ENCODE measurements at places on chromosomes 16 and 17. TPM values are rescaled to one million over a fixed set of nuclear protein-coding genes. Genes with fewer than 3 reads are reported as not detected.

DNA sequence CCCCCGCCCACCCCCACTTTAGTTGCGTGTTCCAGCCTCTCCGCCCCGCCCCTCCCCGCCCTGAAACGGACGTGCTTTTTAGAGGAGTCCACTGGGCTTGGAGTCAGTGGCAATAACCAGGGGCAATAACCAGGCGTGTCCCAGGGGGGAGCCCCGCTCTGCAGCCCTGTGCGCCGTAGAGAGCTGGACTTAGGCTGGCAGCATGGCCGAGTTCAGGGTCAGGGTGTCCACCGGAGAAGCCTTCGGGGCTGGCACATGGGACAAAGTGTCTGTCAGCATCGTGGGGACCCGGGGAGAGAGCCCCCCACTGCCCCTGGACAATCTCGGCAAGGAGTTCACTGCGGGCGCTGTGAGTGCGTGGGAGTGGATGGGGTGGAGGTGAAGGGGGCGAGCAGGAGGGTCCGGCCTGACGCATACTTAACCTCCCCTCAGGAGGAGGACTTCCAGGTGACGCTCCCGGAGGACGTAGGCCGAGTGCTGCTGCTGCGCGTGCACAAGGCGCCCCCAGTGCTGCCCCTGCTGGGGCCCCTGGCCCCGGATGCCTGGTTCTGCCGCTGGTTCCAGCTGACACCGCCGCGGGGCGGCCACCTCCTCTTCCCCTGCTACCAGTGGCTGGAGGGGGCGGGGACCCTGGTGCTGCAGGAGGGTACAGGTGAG, at the start of gene ALOX15B:
ALOX15B (plus strand) TSS at position 106 of the 657 bp plus-strand sequence; CDS start at position 203, 97 bp downstream.
- DNase-seq: no peak

Gene KRTAP4-4
- not detected for total RNA-seq

- DNase-seq: no peak
Observed at GRCh38 chr16:88349903-88350900, 32.6 kb upstream of the ZNF469 start.

DNA sequence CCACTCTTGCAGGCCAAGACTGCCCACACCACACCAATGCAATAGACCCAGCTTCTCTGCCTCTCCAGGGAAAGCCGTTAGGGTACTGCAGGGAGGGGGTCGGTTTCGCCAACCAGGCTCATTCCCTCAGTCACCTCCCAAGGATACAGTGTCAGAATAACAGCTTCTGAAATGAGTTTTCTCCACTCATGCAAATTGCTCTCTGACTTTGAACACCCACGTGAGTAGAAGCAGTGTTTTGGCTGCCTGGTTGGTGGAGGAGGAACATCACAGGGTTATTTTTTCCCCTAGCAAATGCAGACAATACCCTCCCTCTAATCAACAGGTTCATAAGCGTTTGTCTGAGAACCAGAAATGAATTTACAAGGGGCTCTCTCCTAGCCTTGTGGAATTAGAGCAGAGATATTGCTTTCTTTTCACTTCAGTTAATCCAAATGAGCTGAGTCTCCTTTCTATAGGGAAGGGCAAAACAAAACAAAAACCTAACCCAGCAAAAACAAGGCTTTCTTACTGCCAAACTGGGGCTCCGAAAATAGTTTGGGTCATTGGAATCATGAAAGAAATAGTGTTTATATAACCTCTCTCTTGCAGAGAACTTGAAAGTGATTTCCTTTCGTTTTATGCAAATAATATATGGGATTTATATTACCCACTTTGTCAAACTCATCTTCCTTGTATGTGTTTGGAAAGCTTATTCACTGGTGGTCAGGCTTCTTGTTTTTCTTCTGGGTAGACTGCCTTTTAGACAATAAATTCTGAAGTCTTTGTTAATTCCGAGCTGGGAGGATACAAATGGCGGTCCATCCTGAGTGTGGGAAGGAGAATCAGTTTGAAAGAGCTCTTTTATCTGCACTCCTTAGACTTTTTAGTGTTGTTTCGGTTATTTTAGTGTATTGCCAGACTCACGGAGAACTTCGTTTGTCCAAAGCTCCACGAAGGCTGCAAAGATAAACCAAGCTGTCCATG, 229.9 kb downstream of the MSI2 start:
- no peak for DNase-seq

- no peak for DNase-seq
Observed at GRCh38 chr17:18059283-18059682, 20.1 kb downstream of the GID4 start.

GRCh38 chr17:38320482-38320881, 23.3 kb downstream of the GPR179 start:
- no peak for DNase-seq

DNA sequence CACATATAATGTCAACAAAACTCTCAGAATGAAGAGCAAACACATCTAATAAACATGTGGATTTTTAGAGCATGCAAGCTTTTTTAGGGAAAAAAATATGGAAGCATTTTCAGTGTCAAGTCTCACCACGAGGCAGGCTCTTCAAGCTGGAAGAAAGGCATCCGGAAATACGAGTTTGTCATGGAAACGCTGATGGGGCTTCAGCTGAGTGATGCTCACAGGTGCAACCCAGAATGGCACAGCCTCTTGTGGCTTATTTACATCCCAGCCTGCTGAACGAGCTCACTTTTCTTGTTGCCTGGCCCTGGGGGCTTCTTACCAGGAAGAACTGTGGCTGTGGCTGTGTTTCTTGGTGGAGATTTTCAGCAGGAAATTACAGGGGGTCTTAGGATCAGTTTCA, 24.1 kb upstream of the DYNLL2 start:
- no peak for DNase-seq

- DNase-seq: no peak
Observed at GRCh38 chr16:88925540-88925887, 51.5 kb downstream of the CBFA2T3 start.

- DNase-seq: no peak
Observed at GRCh38 chr16:88870608-88871348, 4.3 kb upstream of the PABPN1L start.

DNA sequence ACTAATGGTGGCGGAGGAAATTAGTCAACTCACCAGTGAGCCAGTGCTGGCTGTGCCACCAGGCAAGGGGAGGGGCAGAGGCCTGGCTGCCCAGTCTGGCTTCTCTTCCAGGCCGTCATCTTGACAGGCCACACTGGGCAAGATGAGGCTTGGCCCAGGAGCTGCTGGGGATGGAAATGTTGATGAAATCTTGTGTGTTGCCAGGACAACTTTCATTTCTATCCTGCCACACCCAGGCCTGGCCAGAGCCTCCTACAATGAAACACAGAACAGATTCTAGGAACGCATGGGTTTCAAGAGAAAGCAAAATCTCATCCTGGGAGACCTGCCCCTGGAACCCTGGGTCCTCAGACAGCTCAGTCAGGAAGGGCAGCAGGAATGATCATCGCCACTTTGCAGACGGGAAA, 9.3 kb downstream of the HEXIM2 start:
- DNase-seq: peak; percentile 86

Gene DPEP3
- not detected for total RNA-seq

GRCh38 chr17:29474297-29474696, 84.1 kb downstream of the TAOK1 start:
- DNase-seq: no peak

Gene TAC4
- total RNA-seq: not detected

DNA sequence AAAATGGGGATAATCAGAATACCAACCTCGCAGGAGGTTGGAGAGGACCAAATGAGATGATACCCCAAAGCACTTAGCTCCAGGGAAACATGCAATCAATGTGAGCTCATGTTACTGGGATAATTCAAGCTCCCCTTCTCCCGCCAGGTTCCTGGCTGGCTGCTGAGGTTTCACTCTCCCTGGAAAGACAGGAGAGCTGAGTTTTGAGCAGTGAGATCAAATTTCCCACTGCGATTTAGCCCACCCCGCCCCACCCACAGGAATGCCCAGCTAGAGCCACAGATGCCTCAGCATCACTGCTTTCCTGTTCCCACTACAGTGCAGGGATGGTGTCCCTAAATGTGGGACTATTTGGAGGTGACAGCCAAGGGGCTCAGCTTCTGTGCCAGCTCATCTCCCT, 56.7 kb downstream of the ZNF423 start:
- no peak for DNase-seq

Gene KRTAP9-8
- not detected for total RNA-seq

- no peak for DNase-seq
Observed at GRCh38 chr17:3915581-3915994, 677 bp downstream of the P2RX1 start.

DNA sequence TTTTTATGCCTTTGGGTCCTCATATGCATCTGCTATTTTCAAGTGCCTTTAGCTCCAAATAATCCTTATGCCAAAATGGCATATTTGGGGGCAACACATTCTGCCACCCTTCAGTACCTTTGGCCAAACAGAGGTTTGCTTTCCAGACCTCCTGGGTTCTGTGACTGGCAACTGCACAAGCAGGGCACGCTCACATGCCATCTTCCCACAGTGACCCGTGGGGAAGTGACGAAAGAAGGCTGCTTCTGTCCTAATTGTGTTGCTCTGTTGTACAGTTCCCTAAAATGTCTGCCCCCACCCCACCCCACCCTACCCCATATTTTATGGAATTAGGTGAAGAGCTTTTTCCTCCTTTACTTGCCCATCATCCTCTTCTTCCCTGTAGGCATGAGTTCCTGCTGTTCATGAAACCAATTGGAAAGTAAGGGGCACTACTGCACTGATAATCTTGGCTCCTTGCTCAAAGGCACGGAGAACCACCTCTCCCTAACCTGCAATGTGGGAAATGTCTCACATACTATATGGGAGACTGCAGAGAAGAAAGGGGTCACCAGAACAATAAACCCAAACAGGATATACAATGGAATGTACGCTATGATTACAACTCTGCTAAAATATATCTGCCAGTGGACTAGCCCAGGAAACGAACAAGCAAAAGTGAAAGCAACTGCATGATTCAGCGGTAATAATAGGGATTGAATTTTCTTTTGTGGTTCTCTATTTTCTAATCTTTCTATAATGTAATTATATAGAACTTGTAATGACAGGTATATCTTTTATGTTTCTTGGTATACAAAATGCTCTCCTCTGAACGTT, 3.3 kb upstream of the SLFN12L start:
- peak; percentile 15 for DNase-seq

DNA sequence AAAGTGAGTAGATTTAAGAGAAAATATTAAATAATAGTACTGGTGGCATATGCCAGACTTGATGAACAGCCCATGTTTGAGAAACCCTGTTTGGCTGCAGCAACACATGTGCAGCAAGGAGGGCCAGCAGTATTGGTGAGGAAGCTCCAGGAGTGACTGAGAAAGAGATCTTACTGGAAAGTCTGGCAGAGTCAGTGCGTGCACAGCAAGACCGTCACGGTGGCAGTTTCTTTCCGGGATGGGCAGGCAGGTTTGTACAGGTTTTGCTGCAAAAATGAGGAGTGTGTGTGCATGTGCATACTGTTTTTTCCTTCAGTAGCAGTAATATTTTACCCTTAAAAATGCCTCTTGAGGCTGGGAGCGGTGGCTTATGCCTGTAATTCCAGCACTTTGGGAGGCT, 41.4 kb downstream of the KSR1 start:
- no peak for DNase-seq

DNA sequence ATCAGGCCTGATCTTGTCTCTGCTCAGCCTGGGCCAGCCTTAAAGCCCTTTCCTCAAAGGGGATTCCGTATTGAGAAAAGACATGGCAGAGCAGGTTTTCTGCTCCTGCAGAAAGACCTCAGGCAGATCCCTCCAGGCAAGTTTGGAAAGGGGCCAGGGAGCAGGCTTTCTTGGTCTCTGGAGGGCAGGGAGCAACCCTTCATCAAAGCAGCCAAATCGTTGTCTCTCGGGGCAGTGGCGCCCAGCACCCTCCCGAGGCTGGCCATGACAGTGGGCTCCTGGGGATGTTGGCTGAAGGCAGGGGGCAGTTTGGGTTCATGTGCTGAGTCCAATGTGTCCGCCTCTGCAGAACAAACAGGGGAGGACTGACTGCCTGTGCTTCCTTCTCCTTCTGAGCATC, 168.4 kb upstream of the WSCD1 start:
- DNase-seq: no peak

Gene CSH1
- total RNA-seq: not detected

- DNase-seq: no peak
Observed at GRCh38 chr17:17322516-17323510, 19.6 kb downstream of the NT5M start.

Gene SHCBP1
- 1.3 TPM for total RNA-seq

- DNase-seq: peak; percentile 93
Observed at GRCh38 chr16:2535625-2536013, 2.2 kb upstream of the PDPK1 start.

Gene STH
- not detected for total RNA-seq

Gene LRRC37A
- 1.0 TPM for total RNA-seq

- DNase-seq: no peak
Observed at GRCh38 chr16:12091569-12092543, 115.3 kb downstream of the SNX29 start.

Gene CHD3
- 144 TPM for total RNA-seq

Measured in fibroblast of lung (primary cell).